ENCODE measurements at places on chromosomes 12 and 14.

DNA sequence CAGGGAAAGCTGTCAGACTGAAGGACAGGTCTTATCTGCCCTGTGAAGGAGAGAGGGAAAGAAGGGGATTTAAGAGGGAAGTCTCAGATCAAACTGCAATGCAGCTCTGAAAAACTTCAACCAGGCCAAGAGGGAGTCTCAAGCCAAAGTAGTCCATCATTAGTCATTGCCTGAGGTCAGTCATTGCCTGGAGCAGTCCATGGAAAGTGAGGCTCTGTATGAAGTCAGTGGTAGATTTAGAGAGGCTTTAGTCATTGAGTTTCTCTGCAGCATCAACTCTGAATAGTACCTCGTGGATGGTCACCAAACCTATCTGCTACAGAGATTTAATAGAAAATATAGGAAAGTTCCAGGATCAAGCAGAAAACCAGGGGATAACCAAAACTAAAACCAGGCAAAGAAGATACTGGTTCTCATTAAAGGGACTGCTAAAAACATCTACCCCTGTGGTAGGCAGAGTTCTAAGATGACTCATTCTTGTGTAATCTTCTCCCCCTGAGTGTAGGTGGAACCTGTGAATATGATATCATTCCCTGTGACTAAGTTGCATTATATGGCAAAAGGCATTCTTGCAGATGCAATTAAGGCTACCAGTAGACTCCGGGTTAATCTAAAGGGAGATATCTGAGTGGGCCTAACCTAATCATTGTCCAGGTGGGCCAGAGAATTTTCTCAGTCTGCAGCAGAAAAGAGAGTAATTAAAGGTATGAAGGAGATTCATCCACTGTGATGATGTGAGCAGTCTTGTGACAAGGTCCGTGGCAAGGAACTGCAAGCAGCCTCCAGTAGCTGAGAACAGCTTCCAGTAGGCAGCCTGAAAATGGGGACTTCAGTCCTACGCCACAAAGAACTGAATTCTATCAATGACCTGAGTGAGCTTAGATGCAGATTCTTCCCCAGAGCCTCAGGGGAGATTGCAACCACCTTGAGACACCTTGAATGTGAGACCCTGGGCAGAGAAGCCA is 123.1 kb downstream of the GALC start:
- DNase-seq, result peak; percentile 92

DNA sequence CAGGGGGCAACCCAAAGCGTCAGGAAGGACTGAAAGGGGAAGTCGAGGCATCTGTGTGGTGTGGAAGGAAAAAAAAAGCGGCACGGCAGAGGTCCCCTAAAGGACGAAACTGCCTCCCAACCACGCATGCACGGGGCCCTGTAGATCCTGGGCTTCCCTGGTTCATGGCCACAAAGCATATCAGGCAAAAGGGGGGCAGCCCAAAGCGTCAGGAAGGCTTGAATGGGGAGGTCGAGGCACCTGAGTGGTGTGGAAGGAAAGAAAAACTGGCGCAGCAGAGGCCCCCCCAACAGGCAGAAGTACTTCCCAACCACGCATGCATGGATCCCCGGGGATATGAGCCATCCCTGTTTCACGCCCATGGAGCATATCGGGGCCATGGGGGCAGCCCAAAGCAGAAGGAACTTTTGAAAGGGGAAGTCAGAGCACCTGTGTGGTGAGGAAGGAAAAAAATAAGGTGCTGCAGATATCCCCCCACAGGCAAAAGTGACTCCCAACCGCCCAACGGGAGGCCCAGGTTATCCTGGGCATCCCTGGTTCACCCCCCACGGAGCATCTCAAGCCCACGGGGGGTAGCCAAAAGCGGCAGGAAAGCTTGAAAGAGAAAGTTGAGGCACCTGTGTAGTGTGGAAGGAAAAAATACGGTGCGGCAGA is 581.2 kb downstream of the ALG10 start:
- DNase-seq, result no peak

DNA sequence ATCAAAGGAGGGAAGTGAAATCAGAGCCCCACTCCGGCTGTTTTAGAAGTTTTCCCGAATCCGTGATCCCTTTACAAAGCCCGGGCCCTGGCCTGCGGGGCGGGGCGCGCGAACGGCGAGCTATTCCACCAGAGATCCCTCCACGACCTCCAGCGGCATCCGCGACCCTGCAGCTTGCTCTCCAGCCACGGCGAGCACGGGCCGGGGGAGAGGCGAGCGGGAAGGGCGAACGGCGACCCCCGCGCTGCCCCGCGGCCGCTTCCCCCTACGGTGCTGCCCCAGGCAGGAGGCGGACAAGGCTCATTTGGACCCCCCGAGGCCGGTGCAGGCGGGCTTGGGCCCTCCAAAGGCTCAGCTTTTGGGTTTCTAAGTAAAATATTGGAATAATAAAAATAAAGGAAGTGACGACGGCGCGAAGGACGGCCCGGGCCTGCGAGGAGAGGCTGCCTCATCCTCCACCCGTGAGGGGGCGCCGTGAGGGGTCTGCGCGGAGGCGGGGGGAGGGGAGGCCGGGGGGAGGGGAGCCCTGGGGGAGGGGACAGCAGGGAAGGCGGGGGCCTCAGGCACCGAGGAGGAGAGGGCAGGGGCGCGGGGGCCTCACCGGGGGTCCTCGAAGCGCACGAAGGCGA is 613 bp downstream of the SRSF9 start:
- no peak for DNase-seq

DNA sequence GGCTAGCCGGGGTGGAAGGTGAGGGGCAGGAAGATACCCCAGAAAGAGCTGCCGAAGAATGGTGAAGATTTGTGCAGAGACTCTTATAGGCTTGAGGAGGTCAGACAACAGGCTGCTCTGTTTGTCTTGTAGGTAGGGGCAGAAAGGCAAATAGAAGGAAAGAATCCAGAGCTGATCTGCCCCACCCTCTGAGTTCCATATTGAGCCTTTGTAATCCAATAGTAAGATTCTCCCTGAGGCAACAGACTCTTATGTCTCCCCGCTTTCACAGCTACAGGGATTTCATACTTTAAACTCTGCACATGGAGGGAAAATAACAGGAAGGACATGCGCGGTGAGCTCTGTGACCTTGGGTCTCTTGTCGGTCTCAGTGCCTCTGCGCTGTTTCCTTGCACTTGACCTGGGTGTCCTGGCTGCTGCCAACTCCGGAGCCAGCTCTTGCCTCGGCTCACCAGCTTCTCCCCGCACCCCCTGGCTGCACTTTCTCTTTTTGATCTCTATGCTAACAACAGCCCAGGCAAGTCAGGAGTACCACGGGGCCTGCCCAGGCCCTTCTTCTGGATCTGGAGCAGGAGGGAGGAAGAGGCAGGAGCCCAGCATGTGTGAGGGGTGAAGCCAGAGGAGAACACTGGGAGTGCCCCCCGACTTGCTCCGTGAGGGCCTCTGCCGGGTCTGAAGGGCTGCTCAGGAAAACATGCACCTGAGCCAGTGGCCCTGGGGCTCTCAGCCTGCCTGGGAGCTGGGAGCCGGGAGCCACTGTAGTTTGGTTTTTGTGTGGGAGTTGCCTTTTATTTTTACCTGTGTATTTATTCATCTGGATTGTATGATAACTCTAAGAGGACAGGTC is 75.8 kb downstream of the PPP1R36 start:
- no peak for DNase-seq

DNA sequence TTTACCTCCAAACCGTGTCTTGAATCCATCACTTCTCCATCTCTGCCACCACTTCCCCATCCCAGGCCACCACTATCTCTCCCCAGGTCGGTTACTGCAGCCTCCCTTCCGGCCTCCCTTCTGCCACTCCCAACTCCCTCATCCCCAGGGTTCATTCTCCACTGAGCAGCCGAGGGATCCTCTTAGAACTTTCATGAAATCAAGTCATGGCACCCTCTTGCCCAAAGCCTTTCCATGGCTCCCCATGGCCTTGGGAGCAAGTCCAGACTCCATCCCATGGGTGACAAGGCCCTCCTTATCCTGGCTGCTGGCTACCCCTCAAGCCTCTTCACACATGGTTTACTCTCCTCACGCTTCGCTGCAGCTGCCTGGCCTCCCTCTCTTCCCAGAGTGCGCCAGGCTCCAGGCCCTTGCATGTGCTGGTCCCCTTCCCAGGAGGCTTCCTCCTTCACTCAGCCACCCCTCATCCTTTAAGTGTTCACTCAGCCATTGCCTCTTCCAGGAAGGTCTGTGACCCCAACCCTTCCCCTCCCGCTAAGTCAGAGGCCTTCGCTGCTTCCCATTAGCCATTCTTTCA is 17.9 kb upstream of the SH2B3 start:
- no peak for DNase-seq

Measured in fibroblast of skin of right quadriceps (primary cell).